ENCODE measurements at places on chromosomes 7 and 10.

GRCh38 chr10:102935505-102935904 lies 17.4 kb downstream of the CNNM2 start:
- DNase-seq, result no peak

- DNase-seq, result no peak
Observed at GRCh38 chr7:76411626-76412025, 2.1 kb upstream of the SSC4D start.

GRCh38 chr7:84524714-84525694 lies 330.4 kb upstream of the SEMA3A start:
- DNase-seq, result no peak

DNA sequence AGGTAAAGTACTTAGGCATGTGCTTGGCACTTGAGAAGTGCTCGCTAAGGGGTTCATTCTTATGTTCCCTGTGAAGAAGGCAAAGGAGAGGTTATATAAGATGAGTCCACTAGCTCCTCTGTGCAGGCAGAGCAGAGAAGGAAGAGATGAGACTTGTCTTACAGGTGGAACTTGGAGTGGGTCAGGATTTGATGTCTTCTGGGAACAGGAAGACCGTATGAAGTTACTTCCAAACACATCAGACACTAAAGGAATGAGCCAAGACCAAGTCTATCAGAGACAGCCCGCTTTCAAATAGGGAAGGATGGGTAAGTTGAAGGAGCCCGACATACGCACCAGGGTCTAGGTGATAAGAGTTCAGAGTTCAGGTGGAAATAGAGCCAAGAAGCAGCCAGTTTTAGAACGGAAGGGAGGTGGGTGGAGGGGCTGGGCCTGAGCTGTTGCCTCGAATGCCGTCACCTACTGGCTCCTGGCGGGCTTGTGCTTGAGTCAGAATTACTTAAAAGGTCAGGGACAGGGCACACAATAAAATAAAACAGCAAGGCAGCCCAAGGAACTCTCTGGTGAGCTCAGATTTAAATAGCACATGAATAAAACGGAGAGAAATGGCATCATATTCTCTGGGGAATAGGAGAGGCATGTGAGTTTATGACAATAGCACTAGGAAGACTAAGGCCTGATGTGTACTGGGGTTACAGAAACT lies 56.1 kb upstream of the GRB10 start:
- no peak for DNase-seq

GRCh38 chr7:105931179-105931578 lies 31.9 kb upstream of the CDHR3 start:
- no peak for DNase-seq

- no peak for DNase-seq
Observed at GRCh38 chr10:110646417-110647135, 2.4 kb downstream of the RBM20 start.

- DNase-seq, result no peak
Observed at GRCh38 chr10:60363187-60363586, 26.5 kb downstream of the ANK3 start.

DNA sequence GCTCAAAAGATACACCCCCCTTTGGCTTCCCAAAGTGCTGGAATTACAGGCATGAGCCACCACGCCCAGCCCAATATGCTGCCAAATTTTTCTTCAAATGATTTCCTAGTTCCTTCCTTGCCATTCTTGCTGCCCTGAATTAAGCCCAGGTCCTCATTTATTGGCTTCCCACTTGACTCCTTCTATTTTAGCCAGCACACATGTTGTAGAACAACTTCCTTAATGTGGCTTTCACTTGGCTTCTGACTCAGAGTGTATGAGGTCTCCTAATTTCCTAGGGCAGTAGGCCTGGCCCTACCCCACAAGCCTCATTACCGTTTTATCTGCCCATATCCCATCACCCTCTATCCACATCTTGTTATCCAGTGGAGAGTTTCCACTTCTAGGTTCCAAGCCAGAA lies 21.8 kb upstream of the HIPK2 start:
- DNase-seq, result no peak

- DNase-seq, result no peak
Observed at GRCh38 chr10:5668429-5668828, 2.0 kb upstream of the ASB13 start.

DNA sequence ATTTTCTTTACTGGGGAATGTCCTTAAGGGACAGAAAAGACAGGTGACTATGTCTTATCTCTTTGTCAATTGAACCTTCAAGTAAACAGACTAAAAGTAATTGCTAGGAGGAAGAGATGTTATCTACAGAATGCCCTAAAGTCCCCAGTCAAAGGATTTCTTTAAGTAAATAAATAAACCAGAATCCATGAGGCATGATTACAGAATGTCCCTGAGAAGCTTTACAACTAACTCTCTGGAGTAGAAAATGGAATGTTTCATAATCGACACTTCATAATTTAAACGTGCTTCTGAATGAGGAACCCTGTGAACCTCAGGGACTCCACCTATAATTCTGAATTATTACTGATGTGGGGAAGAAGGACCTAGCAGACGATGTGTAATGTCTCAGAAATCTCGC lies 187.9 kb upstream of the IMMP2L start:
- DNase-seq, result no peak

DNA sequence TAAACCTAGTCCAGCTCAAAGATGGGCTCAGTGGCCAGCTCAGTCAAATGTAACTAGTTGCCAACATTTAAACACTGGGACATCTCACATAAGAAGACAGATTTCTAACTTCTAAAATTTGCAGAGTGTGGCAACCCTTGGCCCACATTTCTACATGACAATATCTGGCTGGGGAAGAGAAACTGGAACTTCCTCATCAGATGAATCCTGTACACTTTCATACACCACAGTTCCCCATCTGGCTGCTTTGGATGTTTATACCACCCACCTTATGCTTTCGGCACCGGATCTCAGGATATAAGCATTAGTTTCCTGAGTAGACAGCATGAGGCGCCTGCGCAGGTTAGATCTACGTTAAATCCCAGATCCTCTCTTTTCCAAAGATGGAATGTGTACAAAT lies 199.3 kb downstream of the PRKG1 start:
- no peak for DNase-seq

GRCh38 chr10:87794285-87794684 lies 23.7 kb downstream of the ATAD1 start:
- no peak for DNase-seq

DNA sequence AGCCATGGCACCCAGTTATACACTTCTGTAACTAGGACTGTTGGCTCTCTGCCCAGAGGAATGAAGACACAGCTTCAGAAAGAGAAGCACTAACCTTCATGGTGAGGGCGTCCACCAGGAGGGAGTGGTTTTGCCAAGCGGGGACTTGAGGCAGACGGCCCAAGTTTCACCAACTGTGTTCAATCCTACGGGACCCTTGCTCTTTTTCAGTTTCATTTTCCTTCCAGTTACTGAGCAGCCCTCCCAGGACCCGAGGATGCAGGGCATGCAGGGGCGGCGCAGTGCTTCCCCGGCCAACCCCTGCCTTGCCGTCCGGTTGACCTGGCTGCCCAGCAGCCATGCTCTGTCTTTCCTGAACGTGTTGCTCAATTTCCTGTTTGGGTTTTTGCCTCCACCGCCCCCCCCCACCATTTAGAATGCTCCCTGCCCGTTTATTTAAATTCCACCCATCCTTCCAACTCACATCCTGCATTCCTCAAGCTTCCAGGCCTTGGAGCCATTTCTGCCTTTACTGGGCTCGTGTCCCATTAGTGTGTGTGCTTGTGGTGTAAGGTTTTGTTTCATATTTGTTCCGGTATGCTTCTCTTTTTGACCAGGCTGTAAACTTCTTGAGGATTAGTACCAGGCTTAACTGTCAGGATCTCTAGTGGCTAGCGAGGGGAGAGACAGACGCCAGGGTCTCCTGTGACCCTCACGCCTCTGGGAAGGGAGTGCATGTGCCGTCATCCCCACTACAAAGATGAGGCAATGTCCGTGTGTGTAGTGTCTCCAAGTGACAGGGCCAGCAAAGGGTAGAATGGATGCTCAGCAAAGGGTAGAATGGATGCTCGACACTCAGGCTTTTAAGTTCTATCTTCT lies 31.6 kb downstream of the IL15RA start:
- no peak for DNase-seq

DNA sequence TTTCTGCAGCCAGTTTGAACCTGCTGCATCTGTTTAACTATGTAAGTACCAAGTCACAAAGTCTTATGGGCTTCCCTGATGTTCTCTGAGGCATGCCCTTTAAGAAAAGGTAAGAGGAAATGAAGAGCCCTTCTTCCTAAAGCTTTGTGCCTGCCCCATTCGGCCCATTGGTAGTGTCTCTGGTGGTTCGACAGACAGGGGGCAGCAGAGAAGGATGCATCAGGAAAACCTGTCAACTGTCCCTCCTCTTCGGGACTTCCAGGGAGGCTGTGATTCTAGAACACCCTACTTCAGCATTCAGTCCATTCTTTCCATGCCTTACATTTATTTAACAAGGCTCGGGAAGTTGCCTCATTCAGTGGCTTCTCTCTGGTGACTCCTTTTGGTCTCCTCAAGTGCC lies 1.9 kb upstream of the SFRP4 start:
- no peak for DNase-seq

DNA sequence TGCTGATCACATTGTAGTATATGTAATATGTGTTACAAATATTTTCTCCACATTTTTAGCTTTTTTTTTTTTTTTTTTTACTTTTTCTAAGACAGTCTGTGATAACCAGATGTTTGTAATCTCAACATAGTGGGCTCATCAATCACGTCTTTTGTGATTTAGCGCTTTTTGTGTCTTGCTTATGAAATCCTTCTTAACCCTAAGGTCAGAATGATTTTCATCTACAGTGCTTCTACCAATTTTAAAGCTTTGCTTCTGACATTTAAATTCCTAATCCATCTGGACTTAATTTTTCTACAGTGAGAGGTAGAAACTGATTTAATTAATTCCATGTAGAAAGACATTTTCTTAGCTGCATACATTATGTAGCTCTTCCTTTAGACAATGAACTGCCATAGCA lies 626.4 kb downstream of the TNS3 start:
- DNase-seq, result no peak

GRCh38 chr7:128039544-128039953 lies 8.3 kb upstream of the LRRC4 start:
- no peak for DNase-seq

GRCh38 chr7:20299647-20300312 lies 30.9 kb upstream of the ITGB8 start:
- DNase-seq, result no peak

DNA sequence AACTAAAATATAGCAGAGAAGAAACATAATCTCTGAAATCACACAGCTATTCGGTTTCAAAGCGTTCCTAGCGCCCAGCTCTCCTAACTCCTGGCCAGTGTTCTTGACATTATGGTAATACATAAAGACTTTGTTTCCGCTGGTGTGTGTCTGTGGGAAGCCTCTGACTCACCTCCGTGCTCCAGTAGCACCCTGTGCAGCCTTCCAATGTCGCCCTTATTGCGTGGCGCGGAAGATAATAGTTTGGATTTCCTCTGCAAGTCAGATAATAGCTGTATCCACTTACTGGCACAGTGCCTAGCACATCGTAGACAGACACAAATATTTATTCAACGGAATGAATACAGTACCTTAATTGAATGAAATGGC lies 570 bp downstream of the BMS1 start:
- DNase-seq, result no peak

- DNase-seq, result no peak
Observed at GRCh38 chr7:84176716-84177115, 17.9 kb downstream of the SEMA3A start.

- no peak for DNase-seq
Observed at GRCh38 chr7:121192834-121193233, 136.0 kb upstream of the WNT16 start.

DNA sequence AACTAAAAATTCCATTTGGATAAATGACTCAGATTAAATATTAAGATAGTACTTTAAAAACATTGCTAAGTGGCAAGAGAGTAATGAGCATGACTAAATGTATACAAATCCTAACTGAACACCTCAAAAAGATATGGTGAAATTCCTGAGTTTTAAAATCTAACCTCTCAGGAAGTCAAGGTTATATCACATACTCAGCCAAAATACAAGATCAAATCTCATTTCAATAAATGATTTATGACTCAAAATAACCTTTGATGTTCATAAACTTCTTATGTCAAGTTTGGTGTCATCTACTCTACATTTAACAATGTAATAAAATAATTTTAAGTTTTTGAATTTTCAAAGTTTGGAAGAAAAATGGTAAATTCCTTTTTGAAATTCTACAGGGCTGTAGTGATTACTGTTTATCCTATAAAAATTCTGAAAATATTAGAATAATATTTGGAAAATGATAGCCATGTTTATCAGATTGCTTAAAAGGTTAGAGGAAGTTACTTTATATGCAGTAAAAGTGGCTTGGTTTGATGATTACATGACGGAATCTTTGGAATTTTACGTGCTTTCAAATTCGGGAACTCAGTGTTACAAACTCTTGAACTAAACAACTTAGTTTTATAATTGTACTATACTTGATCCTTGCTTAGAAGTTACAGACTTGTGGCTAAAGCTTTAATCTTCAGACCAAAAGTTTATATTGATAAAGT lies 43.7 kb downstream of the ASZ1 start:
- DNase-seq, result no peak

GRCh38 chr7:87210506-87210905 lies 9.0 kb downstream of the TMEM243 start:
- no peak for DNase-seq

- no peak for DNase-seq
Observed at GRCh38 chr10:132458071-132458585, 61.1 kb downstream of the PWWP2B start.

GRCh38 chr10:549391-549790 lies 140.1 kb downstream of the DIP2C start:
- no peak for DNase-seq

DNA sequence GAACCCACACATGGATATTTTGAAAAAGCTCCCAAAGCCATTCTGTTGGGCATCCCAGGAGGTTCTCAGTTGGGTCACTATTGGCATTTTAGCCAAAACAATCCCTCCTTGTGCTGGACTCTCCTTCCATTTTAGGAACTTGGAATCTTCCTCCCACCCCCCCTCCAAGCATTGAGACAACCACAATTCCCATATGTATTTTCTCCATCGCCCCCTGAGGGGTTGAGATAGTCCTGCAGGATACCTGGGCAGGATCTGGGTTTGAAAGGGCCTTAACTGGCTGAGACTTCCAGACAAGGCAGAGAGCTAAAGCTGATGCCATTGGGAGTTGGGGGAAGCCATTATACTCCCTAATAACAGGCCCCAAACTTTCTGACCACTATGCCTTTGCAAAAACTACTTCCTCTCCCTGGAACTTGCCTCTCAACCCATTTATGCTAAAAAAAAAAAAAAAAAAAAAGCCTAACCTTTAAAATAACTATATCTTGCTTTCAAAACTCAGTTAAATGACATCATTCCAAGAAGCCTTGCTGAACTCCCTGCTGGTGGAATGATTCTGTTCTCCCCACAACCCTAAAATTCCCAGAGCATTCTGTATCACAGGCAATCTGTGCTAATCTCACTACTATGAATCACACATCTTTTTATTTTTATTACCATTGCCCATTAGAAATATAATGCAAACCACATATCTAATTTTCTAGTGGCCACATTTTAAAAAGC lies 77.5 kb upstream of the PDE1C start:
- DNase-seq, result no peak

Measured in neuronal stem cell (in vitro differentiated cells).